ENCODE measurements at places on chromosomes 3 and 15.

DNA sequence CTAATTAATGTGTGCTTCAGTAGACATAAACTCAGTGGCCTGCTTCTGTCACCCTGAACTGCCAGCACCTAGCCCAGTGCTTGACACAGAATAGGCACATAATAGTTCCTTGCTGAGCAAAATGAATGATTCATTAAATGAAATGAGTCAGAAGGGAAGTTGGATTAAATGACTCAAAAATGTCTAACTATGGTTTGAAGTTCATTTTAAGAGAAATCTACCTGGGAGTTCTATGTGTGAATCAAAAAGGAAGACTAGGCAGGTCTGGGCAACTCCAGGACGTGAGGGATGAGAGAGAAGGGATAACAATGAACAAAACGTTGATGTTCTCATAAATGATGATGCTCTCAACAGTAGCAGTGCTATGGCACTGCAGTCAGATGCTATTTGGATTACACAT is 175.0 kb downstream of the CFAP20DC start:
- no peak for DNase-seq

DNA sequence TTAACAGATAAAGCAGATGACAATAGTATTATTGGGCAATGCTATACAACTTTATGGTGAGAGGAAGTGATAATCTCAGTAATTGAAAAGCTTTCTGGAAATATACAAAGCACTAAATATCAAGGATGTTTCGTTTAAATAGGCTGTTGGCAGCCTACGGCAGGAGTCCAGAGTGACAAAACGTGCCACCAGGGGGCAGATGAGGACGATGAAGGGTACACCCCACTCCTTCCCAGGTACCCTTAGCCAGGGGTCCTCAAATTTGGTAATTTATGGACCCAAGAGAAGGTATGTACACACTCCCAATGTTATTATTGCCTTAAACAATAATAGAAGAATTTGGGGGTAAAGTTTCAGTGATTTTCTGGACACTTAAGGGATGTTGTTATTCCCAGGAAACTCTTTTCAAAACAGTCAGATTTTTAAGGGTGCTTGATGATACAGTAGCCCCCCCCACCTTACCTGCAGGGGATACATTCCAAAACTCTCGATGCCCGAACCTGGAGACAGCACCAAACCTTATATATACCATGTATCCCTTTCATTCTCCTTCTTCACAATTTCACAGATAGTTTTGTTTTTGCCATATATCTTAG is 1.4 kb upstream of the MAGEL2 start:
- no peak for DNase-seq

DNA sequence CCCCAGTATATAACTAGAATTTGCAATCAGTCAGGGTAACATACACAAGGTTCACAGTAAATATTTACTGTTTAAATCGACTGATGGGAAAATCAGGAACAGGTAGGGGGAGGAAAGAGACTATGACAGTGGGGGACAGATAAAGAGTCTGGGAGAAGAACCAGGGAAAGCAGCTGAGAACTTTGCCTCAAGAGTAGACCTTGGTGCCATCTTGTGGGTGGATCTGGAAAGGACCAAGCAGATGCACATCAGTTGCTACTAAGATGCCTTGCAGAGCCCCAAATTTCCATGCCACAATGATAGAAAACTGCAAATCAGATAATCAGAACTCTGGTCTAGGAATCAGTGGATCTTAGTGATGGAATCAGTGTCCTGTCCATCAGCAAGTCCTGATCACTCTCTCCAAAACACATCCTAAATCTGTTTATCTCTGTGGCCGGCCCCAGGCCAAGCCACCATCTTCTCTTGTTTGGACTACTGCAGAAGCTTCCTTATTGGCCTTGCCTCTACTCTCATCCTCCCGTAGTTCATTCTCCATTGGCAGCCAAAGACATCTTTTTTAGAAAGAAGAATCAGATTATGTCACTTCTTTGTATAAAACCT is 62.7 kb downstream of the PDE8A start:
- no peak for DNase-seq

- no peak for DNase-seq
These were observed 75.6 kb downstream of the APBA2 start for GRCh38 chr15:28961391-28961790.

- no peak for DNase-seq
These were observed 26.0 kb downstream of the SORD start for GRCh38 chr15:45048794-45049631.

GRCh38 chr3:193559100-193559499 is 4.4 kb upstream of the ATP13A4 start:
- DNase-seq, result no peak

GRCh38 chr3:73007992-73008712 is 11.5 kb downstream of the PPP4R2 start:
- DNase-seq, result no peak

- no peak for DNase-seq
These were observed 717 bp downstream of the PXK start for GRCh38 chr3:58333206-58334012.

DNA sequence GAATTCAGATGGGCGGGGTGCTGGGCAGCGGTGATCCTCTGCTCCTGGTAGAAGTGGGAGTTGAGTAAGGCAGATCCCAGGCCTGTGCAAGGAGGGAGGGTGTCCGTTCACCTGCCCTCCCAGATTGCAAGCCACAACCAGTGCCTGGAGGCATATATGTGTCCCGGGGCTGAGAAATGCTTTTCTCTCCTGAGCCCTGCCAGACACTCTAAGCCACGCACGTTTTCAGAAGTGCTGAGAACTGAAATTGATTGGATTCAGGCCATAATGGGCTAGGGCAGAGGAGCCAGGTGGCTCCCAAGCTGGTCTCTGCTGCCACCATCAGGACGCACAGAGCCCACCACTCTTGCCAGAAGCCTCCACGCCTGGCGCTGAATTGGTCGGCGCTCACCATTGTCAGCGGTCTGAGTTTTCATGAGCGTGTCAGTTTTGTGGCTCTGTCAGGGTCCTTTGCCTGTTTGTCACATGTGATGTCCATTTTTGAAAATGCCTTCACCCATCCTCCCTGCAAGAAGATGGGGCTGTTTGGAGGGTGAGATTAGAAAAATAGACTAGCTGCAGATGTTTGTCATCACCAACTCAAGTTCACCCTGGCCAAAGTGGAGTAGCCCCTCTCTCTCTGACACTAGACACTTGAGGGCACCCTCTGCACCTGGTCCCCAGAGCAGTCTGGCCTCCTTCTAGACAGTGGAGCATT is 15.4 kb upstream of the BFSP2 start:
- DNase-seq, result no peak

- no peak for DNase-seq
These were observed at the start of gene NLGN1 for GRCh38 chr3:173397161-173398110. Gene NLGN1, plus strand, starts transcription at chr3:173397744.

DNA sequence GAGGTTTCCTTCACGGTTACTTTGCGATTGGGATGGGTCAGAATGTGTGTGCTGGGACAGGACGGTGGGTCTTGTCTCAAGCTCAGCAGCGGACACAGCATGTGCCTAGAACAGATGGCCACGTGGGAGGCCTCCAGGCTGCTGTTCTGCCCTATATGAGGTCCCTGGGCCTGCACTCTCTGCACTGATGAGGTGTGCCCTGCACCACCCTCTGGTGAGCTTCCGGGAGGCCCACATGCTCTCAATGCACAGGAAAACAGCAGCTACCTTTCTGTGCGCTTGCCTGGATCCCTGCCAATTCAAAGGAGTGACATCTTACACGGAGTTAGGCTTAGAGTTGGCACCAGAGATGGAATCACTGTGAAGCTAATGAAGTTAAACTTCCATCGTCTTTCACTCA is 59.8 kb downstream of the BOC start:
- no peak for DNase-seq

- no peak for DNase-seq
These were observed 4.3 kb downstream of the MCTP2 start for GRCh38 chr15:94235646-94236045.

DNA sequence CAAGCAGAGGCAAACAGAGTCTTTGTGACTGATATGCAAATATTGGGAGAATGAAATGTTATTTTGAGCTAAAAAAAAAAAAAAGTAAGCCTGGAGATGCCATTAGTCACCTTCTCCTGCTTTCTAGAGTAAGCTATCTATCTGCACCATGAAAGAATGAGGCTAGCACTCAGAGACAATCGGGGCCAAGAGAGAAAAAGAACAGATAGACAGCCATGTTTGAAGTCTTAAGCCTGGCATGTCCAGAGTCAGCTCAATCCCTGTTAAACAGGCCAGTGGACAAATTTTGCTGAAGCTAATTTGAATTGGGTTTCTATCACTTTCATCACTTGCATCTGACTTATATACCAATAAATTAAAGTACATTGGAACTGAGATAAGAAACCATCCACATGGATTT is 204.4 kb downstream of the SLC9A9 start:
- no peak for DNase-seq

GRCh38 chr15:58269455-58270414 is 131.6 kb downstream of the AQP9 start:
- DNase-seq, result no peak

- DNase-seq, result no peak
These were observed 184.8 kb downstream of the SHQ1 start for GRCh38 chr3:72663429-72663828.

GRCh38 chr3:128845778-128846485 is 33.5 kb upstream of the ACAD9 start:
- DNase-seq, result peak; percentile 71

DNA sequence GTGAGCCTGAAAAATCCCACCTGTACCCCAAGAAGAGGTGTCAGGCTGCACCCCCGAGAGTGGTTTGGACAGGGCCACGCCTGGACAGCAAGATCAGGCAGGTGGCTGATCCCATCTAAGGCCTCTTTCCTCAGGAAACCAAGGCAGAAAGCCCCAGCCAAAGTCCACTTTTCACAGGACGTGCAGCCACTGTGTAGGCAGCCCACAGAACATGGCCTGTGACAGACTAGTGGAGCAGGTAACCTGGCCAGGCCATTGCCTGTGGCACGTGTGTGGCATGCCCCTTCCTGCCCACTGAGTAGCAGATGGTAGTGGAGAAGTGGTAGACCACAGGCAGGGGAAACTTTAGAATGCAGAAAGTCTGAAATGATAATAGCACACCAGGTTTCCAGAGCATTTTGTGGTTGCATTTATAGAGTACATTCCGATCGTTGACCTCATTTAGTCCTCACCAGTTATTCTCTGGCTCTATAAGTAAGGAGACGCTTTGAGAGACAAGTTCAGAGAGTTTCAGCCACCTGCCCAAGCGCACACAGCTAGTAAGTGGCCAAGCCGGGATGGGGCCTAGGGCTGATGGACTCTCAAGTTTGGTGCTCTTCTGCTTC is 68.7 kb downstream of the AAGAB start:
- DNase-seq, result no peak

GRCh38 chr3:22371607-22372291 is 620.7 kb upstream of the ZNF385D start:
- DNase-seq, result no peak

DNA sequence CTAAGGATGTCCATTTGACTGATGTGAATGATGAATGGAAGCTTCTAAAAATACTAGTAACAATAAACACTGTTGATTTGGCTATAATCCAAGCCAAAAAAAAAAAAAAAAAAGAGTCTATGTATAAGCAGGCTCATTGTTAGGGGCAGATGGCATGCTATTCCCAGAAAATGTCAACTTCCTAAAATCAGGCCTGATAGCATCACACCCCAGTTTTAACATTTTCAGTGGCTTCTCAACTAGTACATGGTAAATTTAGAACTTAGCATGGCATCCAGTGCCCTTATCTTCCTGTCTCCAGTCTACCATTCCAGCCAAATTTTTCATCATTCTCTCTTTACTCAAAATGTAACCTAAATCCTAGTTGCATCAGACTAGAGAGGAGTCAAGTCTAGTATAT is 288.2 kb upstream of the ZNF385D start:
- DNase-seq, result no peak

DNA sequence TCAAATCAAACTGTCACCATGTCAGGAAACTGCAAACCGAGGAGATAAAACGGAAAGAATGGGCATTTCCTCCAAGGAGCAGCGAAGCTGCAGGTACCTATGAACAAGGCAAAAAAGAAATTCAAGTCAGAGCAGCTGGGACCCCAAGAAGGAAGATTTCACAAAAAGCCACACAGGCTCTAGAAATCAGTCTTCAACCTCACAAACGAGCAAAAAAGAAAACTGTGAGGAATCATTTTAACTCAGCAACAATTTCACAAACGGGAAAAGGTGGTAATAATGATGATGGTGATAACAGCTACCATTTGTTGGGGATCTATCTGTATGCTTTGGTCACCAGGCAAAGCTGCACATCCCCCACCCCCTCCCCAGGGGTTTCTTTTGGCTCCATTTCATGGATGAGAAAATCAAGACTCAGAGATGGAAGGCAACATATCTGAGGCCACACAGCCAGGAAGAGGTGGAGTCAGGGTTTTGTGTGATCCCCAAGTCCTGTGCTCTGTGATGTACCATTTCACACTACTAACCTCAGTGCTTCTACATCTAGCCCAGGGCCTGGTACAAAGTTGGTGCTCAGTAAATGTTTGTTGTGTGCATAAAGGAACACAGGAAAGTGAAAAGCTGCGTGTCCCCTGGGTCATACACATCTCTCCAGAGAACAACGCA is 109.9 kb downstream of the IQSEC1 start:
- DNase-seq, result no peak

- DNase-seq, result no peak
These were observed 77.2 kb downstream of the EOMES start for GRCh38 chr3:27644941-27645340.

DNA sequence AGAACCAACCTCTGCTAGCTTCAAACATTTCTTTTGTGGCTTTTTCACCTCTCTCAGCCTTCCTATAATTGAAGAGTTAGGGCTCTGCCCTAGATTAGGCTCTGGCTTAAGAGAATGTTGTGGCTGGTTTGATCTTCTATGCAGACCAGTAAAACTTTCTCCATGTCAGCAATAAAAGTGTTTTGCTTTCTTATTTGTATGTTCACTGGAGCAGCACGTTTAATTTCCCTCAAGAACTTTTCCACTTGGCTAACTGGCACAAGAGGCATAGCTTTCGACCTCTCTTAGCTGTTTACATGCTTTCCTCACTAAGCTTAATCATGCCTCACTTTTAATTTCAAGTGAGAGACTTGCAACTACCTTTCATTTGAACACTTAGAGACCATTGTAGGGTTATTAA is 964.7 kb downstream of the ROBO2 start:
- DNase-seq, result no peak

GRCh38 chr15:86630946-86631345 is 551.3 kb downstream of the AGBL1 start:
- no peak for DNase-seq
